ENCODE measurements at places on chromosomes 6 and 20.

DNA sequence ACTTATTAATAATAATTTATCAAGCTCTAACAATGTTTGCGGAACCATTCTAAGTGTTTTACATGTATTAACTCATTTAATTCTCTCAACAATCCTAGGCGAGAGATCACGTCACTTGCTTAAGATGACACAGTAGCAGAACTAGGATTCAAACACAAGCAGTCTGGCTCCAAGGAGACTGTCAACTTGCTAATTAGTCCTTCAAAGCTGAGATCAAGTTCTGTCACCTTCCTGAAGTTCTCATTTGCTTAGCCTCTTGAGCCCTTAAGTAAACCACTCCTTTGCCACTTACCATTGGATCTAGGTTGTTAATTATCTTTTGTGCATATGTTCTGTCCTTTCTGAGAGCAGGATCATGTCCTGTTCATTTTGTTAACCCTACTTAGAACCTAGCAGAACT is 14.1 kb downstream of the FKBP5 start:
- no peak for DNase-seq

DNA sequence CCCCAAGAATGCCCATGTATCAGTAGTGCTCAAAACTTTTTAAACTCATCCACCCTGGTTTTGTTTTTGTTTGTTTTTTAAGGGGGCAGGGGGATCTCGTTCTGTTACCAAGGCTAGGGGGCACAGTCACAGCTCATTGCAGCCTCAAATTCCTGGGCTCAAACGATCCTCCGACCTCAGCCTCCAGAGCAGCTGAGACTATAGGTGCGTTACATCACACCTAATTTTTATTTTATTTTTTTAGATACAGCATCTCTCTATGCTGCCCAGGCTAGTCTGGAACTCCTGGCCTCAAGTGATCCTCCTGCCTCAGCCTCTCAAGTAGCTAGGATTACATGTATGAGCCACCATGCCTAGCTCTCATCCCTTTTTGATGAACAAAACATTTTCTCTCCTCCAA is 11.2 kb downstream of the PHIP start:
- no peak for DNase-seq

DNA sequence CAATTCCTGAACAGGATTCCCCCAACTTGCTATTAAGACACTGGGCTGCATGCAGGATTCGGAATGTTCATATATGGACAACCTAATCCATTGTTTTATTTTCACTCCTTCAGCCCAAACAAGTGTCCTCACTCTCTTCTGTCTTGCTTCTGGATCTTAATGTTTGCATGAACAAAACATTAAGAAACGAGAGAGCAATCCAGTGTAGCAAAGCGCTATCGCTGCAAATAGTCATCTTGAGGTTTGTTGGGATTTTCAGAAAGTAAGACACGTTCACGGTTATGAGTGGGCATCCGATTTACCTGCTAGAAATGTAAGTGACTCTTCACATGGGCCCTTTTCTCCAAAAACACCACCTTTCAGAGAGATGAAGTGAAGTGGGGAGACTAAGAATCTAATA is 156.4 kb downstream of the MBOAT1 start:
- DNase-seq, result no peak

- DNase-seq, result no peak
These were observed 132.2 kb downstream of the TAF4 start for GRCh38 chr20:61933481-61933950.

DNA sequence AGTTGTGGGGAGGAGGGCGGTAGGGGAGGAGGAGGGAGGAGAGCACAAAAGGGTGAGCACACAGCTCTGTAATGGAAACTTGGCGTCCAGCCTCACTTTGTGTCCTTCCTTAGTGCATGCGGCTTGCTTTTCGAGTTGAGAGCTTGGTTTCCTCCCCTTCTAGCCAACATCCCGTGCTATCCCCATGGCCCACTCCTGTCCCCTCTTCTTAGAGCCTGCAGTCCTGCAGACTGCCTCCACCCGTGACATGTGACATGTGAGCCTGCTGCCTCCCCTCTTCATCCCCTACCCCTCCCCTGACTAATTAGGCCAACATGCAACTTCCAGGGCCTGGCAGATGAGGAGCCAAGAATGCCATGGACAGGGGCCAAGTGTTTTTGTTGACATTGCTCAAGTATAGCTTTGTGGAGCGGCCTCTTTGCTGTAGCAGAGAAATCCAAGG is 63.2 kb downstream of the SLC24A3 start:
- DNase-seq, result no peak

GRCh38 chr6:158044525-158044888 is 62.8 kb downstream of the SYNJ2 start:
- DNase-seq, result no peak

GRCh38 chr6:164942271-164942670 is 367.1 kb downstream of the C6orf118 start:
- DNase-seq, result no peak

- no peak for DNase-seq
These were observed 40.4 kb upstream of the ELMO2 start for GRCh38 chr20:46446851-46447250.

GRCh38 chr20:32330555-32330897 is 27.6 kb upstream of the ASXL1 start:
- DNase-seq, result no peak

DNA sequence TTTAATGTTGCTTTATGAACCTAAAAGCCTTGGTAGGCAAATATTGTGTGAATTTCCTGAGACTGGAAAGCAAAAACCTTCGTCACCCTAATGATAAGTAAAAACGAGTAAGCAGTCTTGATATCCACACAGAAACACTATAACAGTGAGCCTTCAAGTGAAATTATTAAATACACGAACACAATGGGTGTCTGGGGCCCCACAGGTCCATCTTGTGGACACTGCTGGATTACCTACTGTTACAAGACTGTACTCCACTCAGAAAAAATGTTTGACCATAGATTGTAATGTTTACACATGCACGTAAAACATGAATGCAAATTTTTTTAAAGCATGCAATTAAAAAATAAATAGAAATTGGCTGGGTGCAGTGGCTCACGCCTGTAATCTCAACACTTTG is 466.9 kb downstream of the CD83 start:
- no peak for DNase-seq

- DNase-seq, result no peak
These were observed 166.5 kb upstream of the MYLIP start for GRCh38 chr6:15962449-15962764.

GRCh38 chr6:106918115-106918514 is 56.4 kb downstream of the CD24 start:
- no peak for DNase-seq

DNA sequence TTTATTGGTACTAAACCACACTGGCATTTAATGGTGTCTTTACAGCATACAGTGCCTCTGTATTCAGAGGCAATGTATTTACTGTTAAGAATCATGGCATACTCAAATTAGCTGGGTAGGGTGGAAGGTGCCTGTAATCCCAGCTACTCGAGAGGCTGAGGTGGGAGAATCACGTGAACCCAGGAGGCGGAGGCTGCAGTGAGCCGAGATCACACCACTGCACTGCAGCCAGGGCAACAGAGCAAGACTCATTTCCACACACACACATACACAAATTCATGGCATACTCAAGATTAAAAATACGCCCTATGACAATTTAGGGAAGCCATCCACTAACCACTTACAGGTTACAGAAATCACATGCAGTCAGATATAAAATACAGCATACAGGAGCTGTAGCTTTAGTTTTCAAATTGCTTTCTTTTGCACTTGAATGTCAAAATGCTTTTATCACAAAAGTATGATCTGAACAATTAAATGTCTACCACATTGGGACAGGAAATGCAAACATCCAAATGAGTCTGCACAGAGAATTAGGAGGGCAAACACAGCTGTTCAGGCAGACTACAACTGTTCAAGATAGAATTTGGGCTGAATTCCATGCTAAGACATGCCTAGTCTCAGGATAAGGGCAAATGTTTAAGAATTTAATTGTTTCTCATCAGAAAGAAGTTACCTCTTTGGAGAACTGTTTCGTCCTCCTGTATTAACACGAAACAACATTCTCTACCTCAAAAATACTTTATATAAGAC is 36.4 kb downstream of the CSNK2A1 start:
- DNase-seq, result no peak

DNA sequence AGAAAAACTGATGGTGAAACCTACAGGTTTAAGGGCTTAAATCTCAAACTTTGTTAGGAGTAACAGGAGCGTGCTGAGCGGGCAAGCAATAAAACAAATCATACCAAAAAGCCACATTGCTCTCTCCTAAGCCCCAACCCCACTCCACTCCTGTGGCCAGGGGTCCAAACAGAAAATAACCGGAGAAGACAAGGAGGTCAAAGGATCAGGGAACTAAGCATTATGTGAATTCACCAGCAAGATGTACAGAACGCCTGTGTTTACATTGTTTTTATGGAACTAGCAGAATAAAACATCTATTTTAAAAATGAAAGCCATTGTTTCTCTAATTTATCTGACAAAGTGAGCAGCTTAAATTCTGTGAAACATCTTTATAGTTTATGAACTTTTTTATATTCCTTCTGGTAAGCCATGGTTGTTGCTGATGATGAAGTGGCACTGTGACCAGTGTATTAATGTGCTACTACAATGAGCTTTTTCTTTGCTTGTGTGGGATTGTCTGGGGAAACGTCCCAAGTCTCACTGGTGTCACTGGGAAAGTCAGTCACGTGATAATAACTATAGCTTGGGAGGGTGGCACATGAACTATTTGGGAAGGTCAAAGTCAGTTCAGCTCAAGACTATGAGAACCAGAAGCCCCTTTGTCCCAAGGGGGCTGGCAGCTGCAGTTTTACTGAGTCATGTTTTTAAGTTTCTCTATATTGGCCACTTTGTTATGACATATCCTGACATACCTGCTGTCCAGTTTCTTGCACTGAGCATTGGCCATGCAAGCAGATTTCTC is 9.8 kb downstream of the FAM210B start:
- DNase-seq, result no peak

GRCh38 chr6:71349976-71350615 is 61.5 kb downstream of the OGFRL1 start:
- DNase-seq, result no peak

GRCh38 chr6:84882768-84883766 is 118.7 kb upstream of the TBX18 start:
- no peak for DNase-seq

DNA sequence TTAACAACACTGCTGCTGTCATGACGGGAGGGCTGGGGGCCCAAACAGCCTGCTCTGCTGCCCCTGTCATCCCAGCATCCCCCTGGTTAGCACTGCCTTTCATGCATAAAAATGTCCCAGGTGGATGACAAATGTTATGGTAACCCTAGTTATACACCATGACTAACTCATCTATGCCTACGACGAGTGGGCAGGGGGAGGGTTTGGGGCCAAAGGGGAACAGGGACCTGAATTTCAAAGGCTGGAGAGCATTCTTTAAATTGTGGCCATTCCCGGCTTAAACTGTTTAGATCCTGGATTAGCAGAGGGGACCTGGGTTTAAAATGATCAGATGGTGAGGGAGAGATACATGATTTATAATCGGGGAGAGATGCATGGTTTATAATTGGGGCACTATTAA is 24.4 kb downstream of the GNAS-AS1 start:
- DNase-seq, result no peak

GRCh38 chr20:18739751-18740166 is 73.8 kb upstream of the SCP2D1 start:
- no peak for DNase-seq

GRCh38 chr6:13404228-13404891 is 76.0 kb upstream of the TBC1D7 start:
- no peak for DNase-seq

GRCh38 chr6:19597809-19598320 is 239.3 kb upstream of the ID4 start:
- no peak for DNase-seq

DNA sequence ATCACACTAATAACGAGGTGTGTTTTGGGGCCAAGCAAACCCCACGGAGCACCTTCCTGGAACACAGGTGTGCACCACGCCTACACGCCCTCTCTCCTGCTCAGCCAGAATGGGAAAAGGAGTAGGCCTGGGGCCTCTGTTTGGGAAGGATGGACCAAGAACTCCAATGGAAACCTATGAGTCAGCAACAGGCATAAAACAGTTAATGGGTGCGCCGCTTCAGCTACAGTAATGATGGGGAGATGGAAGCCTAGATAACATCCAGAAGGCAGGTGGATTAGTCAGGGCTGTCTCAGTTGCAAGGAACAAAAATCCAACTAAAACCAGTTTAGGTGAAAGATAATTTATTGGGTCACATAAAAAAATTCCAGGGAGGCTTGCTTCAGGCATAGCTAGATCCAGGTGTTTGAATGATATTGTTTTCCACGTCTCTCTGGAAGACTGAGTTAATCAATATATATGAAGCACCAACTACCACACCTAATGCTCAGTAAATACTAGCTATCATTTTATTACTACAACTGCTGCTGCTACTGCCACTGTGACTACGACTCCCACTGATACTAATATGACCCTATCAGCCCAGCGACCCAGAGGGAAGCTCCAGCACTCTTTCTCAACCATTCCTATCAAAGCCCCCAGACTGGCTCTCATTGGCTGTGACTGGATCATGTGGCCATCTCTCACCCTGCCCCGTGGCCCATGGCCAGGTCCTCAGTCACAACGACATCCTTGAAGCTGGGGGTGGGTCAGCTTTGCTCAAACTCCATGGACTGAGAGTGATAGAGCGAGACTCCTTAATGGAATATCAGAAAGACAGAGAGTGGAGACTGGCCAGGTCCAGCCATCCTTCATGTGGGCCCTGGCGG is 155.2 kb upstream of the PTPN1 start:
- DNase-seq, result no peak
